RWPE2 (cell line): ENCODE measurements at places on chromosomes 6 and 20.

- no peak for DNase-seq
These were observed 21.2 kb downstream of the SNPH start for GRCh38 chr20:1287306-1287705.

- peak; percentile 76 for DNase-seq
These were observed 90.0 kb upstream of the IFNGR1 start for GRCh38 chr6:137309078-137309762.

- no peak for DNase-seq
These were observed 80.7 kb downstream of the RREB1 start for GRCh38 chr6:7188492-7188891.

DNA sequence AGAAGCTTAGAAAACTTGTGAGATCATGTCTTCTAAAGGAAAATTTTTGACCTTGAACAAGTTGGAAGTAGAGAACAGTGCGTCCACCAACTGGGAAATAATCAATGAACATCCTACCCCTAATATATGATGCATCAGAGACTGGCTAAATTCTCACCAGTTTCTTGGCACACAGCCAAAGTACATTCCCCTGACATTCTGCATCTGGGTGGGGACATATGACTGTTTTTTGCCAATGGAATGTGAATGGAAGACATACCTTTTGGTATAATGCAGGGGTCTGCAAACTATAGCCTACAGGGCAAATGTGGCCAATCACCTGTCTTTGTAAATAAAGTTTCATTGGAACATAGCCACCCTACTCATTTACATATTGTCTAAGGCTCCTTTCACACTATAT, 84.7 kb downstream of the HAO1 start:
- DNase-seq, result no peak

DNA sequence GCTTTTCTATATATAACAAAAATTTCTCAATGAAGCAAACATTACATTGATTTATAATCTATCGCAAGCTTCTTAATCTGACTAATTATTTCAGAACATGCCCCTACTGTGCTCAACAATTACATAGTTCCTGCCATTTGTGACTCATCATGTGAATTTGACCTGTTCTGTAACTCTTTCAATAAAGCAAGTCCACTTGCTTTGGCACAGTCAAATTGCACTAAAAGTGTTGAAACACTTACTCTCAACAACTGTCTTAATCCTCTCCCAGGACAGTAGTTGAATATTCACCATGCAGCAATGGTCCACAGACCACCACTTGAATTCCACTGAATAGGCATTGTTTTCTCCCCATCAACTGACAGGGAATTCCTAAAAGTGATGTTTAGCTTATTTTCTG, 67.7 kb upstream of the SPTLC3 start:
- DNase-seq, result no peak

- no peak for DNase-seq
These were observed 43.7 kb downstream of the CDC5L start for GRCh38 chr6:44431118-44431725.

GRCh38 chr6:87900160-87900698, 147.4 kb upstream of the SPACA1 start:
- DNase-seq, result no peak

- no peak for DNase-seq
These were observed 3.7 kb upstream of the NCOA6 start for GRCh38 chr20:34829191-34829590.

DNA sequence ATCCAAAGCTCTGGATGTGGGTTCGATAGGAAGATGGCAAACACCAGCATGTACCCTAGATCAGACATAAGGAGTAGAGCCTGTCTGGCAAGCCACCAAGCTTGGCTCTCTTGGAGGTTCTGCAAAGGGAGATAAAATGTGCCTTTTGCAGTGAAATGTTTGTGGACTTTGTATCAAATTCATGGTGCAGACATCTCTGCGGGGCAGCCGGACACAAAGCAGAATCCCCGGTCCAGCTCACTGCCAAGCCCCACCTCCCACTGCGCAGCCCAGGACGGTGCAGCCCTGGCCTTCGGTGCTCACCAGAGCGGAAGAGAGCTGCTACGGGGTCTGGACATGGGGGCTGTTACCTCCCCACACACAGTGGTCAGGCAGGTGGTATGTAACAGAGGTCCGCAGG, 333.6 kb upstream of the JARID2 start:
- no peak for DNase-seq

- DNase-seq, result no peak
These were observed 37.1 kb downstream of the PPP1R16B start for GRCh38 chr20:38842558-38842981.

DNA sequence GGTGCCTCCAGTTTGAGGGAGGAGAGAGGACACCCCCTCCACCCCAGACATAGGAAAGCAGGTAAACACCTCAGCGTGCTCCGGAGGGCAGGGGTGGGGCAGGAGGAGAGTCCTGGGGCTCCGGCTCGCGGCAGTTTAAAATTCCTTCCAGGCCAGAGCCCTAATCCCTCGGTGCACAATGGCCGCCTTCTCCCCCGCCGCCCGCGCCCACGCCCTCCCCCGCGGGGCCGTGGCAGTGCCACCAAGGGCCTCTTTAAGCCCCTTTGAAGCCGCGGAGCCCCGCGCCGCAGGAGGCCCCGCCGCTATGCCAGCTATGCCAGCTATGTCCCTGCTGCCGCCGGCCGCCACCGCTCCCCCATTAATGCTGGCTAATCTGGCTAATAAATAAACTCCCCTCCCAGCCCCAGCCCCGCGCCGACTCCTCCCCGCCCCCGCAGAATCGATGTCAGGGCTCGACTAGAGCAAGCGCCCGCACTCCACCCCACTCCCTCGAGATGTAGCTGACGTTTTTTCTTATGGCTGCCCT, 125.1 kb downstream of the MRPL14 start:
- DNase-seq, result no peak

DNA sequence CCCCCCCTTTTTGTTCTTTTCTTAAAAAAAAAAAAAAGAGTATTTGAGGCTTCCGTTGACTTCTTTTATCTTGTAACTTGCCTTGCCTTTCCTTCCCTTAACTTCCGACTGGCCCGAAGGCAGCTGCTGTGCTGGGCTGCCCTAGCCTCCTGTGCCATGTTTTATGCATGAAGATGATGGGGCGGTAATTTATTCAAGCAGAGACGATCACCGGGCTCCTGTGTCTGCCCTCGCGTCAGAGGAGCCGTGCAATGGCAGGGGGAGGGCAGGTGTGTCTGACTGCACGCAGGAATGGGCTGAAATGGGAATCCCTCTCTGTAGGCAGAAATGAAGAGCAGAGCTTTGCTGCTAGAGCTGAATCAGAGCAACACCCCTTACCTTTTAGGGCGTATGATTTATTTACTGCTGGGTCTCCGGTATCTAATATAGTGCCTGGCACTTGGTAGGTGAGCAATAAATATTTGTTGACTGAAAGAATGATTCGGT, 106.3 kb upstream of the RIPOR2 start:
- no peak for DNase-seq

- no peak for DNase-seq
These were observed 991.8 kb upstream of the GJE1 start for GRCh38 chr6:141140905-141141304.

GRCh38 chr6:149913540-149914240, 9.2 kb downstream of the RAET1G start:
- no peak for DNase-seq

- DNase-seq, result no peak
These were observed 219.1 kb downstream of the MYLK4 start for GRCh38 chr6:2531426-2532215.

DNA sequence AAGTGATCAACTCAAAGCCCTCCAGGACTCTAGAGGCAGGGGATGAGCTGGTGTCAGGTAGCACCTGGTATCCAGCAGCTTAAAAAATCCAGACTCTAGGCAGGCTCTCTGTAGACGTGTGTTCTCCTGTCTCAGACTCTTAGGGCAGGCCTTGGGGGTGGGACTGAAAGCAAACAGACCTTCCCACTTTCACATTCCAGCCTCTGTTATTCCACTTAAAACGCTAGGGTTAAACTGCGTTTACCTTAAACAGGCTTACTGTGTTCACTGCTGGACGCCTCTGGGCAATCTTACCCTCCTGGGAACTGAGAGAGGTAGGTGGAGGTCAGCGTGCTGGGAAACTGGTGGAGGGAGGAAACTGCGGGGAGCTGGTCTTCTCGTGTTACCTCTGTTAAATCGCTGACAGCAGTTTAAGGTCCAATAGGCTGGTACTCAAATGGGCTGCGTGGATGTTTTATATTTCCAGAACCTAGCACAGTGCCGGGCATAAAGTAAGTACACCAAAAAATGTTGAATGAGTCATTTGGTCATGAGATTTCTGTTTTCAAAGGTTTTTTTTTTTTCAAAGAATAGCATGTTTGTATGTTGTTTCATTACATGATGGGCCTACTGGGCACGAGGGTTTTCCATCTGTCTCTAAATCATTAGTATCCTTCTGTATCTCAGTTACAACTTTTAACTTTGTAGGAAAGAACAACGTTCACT, at the start of gene GCNT2:
Gene GCNT2, plus strand, starts transcription at position 248 of the 705 bp plus-strand sequence. CDS start 7,561 bp downstream, outside the sequence.
- DNase-seq, result no peak

DNA sequence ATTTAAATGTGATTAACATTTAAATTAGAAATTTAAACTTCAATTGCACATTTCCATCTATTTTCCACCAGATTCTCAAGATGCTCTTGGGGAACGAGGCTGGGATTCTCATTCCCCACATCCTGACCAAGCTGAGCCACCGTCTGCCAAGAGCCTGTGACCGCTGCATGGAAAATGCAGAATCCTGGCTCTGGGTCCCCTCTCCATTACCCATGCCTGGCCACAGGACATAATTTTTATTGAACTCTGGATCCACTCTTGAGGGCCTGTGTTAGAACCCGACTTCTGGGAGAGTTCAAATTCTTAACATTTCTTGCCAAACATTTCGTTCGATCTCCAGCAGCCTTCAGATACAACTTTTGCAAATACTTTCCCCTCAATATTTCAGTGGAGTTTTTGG, 201.6 kb upstream of the SNX9 start:
- DNase-seq, result no peak

DNA sequence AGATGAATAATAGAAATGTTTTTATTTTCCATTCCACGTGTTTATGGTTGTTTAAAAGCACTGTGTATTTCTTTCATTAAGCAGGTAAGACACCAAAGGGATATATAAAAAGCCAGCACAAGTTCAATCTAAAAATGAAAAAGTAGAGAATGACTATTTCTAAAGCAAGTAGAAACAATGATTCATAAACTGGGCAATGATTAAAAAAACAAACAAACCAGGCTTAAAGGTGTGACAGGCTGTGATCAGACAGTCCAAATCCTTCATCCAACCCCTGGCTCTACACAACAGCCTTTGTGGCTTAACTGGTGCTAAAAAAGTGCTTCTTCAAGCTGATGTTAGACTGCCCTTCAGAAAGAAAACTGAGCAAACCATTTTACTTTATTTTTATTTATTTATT, 45.7 kb upstream of the TSHZ2 start:
- no peak for DNase-seq

DNA sequence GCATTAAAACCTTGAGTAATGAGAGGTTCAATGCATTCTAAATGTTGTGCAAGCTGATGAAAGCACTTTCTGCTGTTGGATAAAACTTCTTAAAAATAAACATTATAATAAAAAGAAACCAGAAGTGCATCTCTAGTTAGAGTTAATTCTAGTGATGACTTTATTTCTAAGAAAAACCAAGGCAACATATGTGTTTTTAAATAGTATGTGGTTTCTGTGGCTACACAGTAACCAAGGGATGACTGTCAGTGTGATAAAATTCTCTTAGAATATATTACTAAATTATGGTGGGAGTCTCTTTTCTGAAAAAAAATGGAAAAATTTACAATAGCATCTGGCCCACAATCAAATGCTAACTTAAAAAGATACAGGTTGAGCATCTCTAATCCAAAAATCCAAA, 117.0 kb downstream of the ME1 start:
- no peak for DNase-seq
